Tibial nerve (tissue), 4 donors: ENCODE measurements at places on chromosomes 2 and 18. TPM values are rescaled to one million over a fixed set of nuclear protein-coding genes. Genes with fewer than 3 reads are reported as not detected.

ARHGEF4 gene
- 24.5 TPM for total RNA-seq

CHST9 gene
- total RNA-seq, result 0.22 TPM

MATN3 gene
- 35.2 TPM for total RNA-seq

WDFY1 gene
- total RNA-seq, result 53.7 TPM

C2orf78 gene
- total RNA-seq, result not detected

HOXD3 gene
- total RNA-seq, result 10.5 TPM

ITGA4 gene
- 10.7 TPM for total RNA-seq
